ENCODE measurements at places on chromosomes 3 and 15.

DNA sequence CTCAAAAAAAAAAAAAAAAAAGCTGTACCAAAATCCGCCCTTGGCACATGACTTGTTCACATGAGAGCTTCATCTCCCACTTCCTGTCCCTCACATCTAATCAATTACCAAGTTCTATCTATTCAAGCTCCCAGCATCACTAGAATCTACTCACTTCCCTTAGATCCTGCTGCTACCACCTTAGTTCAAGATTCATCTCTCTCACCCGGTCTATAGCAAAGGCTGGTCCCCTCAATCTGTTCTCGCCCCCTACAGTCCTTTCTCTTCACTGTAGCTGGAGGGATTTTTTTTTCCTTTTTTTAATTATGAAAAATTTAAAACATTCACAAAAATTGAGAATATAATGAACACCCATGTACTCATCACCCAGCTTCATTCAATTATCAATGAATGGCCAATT, 16.7 kb upstream of the GPR160 start:
- peak; percentile 21 for DNase-seq

GRCh38 chr3:27596334-27596841, 112.2 kb upstream of the SLC4A7 start:
- DNase-seq = no peak

DNA sequence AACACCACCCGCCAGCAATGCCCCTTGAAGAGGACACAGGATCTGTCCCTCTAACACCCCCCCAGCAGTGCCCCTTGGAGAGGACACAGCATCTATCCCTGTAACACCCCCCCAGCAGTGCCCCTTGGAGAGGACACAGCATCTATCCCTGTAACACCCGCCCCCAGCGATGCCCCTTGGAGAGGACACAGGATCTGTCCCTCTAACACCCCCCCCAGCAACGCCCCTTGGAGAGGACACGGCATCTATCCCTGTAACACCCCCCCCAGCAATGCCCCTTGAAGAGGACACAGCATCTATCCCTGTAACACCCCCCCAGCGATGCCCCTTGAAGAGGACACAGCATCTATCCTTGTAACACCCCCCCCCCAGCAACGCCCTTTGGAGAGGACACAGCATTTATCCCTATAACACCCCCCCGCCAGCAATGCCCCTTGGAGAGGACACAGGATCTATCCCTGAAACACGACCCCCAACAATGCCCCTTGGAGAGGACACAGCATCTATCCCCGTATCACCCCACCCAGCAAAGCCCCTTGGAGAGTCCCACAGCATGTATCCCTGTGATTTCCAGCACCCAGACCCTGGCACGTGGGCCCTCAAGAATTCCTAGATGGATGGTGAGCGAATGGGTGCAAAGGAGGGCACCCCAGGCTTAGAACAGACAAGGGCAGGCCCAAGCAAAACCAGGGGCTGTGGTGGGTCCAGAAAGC, 26.9 kb downstream of the TNK2 start:
- no peak for DNase-seq

- no peak for DNase-seq
Measured at GRCh38 chr3:163560459-163560858, 1517.8 kb downstream of the SI start.

GRCh38 chr3:46693038-46693891, at the start of gene ALS2CL:
ALS2CL (minus strand) TSS chr3:46693679; CDS start chr3:46689440, 4,239 bp downstream.
- DNase-seq = peak; percentile 62

DNA sequence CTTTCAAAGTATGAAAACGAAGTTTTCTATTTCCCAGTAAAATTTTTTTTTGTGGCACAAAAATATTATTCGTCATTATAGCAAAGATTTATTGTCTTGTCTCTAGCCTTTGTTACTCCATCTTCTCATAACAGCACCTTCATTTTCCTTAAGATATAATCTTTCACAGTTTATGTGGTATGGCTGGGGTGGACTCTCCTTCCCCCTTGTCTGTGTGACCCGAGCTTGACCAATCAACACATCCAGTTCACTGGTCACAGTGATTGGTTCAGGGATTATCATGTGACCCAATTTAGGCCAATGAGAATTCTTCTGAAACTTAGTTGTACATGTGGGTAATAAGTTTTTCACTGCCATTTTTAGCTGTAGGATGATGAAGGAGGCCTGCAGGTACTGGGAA, 71.2 kb upstream of the DCBLD2 start:
- no peak for DNase-seq

Measured in naive thymus-derived CD4-positive, alpha-beta T cell (primary cell).